ENCODE measurements at places on chromosomes 16 and 17.

- no peak for DNase-seq
Measured at GRCh38 chr17:47301831-47302230, 21.9 kb upstream of the EFCAB13 start.

DNA sequence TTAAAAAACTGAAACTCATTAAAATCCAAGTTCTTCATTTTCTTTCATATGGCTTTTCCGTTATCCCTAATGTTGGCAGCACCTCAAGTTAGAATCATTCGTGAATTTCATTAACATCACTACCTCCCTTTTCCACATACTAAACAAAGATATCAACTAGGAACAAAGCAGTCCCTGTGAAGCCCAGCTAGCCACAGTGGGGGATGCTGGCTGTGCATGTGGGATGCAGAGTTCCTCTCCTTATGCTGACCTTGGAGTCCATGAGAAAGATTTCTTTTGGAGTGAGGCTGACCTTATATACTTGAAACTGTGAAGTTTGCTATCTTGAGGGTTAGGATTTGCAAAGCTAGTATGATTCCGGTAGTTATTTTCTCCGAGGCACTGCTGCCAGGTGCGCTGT lies 117.6 kb downstream of the TANGO6 start:
- DNase-seq, result no peak

DNA sequence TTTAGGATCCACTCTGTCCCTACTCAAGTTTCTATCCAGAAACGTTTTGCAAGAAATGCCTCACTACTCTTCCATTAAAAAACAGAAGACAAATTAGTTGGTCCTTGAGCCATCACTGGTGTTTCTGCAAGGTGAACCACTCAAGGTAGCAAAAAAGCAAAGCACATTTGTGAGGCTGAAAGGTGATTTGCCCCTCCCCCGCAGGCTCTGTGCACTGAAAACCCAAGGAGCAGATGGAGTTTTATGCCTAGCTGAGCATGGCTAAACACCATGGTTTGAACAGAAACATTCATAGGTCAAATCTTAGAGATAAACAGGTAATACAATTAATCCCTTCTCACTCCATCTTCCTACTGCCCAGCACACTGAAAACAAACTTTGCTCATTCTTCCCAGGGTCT lies 538.2 kb upstream of the CDH5 start:
- no peak for DNase-seq

DNA sequence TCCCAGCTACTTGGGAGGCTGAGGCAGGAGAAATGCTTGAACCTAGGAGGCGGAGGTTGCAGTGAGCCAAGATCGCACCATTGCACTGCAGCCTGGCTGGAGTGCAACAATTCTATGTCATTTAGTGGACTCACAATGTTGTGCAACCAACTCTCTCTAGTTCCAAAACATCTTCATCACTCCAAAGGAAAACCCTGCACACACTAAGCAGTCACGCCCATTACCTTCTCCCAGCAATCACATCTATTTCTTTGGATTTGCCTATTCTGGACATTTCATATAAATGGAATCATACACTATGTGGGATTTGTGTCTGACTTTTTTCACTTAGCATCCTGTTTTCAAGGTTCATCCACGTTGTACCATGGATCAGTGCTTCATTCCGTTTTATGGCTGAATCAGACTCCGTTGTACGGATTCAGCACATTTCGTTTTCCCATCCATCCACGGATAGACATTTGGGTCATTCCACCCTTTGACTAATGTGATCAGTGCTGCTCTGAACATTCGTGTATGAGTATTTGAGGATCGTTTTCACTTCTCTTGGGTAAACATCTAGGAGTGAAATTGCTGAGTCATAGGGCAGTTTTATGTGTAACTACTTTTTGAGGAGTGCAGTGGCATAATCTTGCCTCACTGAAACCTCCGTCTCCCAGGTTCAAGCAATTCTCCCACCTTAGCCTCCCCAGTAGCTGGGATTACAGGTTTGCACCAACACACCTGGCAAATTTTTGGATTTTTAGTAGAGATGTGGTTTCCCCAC lies 45.4 kb upstream of the EMP2 start:
- no peak for DNase-seq

GRCh38 chr17:21036361-21036881 lies 6.4 kb downstream of the USP22 start:
- DNase-seq, result no peak

GRCh38 chr16:54199487-54200160 lies 87.0 kb downstream of the IRX3 start:
- DNase-seq, result no peak

DNA sequence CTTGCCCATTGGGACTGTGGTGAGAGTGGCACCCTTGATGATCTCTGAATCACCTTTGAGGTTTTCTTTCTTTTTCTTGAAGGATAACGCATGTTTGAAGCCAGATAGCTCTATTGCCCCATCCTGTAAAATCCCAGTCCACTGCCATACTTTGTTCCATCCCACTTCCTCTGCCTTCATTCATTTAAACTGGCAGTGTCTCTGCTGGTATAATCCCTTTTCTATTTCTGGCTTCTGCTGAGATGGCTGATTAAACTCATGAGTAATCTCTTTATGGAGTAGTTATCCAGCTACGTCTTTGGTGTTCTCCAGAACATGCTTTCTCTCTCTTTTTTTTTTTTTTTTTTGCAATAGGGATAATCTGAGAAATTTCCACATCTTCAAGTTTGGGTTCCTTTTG lies 656.5 kb upstream of the SALL1 start:
- no peak for DNase-seq

DNA sequence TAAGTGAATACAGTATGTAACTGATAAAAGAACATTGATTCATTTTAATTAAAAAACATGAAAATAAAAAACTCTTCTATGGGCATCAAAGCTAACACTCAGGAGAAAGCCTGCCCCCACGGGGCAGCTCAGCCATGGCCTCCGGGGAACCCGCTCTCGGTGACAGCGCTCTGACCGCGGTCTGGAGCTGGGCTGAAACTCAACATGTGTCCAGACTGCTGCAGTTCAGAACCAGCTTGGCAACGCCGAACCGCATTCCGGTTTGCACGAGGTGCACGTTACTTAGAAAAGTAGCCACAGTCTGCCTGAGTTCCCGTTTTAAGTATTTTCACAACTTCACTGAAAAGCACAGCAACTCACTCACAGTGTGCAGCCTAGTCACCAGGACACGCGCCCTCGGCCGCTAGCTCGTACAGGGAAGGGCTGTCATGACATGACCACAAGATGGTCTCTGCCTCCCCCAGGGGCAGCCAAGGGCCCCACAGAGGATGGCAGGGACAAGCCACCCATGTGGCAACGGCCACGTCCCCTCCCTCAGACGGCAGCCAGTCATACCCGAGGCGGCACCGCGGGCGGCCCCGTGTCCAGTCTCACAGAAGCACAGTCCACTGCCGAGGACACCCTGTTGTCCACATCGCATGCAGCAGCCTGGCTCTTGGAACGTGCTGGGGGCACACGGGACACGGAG lies 77.1 kb upstream of the METRNL start:
- DNase-seq, result no peak

DNA sequence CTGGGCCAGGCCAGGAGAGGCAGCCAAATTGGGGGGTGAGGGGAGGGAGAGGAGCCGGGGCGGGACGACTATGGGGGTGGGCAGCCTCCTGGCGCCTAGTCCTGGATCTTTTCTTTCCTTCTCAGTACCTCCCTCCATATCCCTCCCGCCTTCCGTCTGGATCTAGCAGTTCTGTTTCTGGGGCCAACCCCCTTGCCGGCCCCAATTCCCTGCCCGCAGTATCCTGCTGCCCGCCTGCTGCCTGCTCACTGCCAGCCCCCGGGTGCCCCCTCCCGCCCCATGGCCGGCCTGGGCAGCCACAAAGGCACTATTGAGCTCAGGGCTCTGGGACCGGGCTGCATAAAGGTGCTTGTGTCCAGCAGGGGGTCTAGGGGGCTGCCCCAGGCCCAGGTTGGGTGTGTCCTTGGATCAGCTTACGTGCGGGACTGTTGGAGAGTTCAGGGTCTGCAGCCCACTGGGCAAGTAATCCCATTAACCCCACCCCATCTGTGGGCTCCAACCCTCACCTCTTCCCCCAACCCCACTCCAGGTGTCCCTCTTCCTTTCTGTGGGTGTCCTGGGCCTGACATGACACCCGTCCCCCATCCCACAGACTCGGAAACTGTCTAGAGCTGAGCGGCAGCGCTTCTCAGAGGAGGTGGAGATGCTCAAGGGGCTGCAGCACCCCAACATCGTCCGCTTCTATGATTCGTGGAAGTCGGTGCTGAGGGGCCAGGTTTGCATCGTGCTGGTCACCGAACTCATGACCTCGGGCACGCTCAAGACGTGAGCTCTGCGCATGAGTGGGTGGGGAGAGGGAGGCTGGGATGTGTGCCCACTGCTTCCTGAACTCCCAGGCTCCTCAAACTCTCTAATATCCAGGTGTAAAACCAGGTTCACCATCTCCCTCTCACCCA lies 2.0 kb downstream of the WNK4 start:
- DNase-seq, result no peak
